ENCODE measurements at places on chromosomes 4 and X.

DNA sequence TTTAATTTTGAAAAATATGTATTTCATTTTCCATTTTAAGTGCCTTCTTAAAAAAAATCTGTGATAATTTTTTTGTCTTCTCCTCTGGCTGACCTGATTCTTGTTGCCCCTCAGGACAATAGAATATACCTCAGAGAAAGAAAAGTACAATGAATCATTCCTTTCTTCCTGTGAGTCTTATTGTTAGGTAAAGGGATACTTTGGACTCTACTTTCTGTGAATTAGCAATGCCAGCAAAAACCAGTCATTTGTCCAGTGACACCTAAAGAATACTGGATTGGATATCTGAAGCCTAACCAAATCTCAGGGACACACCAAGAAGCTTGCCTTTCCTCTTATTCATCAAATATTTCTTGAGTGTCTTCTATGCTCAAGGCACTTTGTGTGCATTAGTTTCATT is 102.1 kb downstream of the AREG start:
- DNase-seq, result no peak

- no peak for DNase-seq
Measured at GRCh38 chrX:97527725-97528124, 644.0 kb downstream of the RPA4 start.

- no peak for DNase-seq
Measured at GRCh38 chrX:153728095-153728494, 3.4 kb downstream of the ABCD1 start.

- DNase-seq, result no peak
Measured at GRCh38 chr4:177737387-177737940, 295.2 kb upstream of the AGA start.

DNA sequence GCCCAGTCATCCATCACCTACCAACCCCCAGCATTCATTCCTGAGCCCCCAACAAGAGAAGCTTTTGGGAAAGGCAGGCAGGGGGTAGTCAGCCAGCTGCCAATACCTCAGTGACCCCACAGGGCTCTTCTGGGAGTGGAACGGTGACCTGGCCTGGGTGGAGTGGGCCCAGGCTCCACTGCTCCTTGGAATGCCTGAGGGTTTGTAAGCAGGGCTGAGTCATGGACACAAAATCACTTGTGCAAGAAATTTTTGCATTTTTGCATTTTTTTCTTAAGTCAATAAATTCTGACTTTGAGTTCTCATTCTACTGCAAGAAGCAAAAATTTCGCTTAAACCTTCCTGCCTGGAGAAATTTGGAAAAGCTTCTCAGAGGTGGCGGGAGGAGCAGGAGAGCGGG is 18.5 kb downstream of the SORCS2 start:
- DNase-seq, result no peak

- DNase-seq, result no peak
Measured at GRCh38 chr4:113674251-113674650, 87.3 kb downstream of the CAMK2D start.

Data from progenitor cell of endocrine pancreas (in vitro differentiated cells).